Stimulated activated CD4-positive, alpha-beta T cell treated with anti-CD3 and anti-CD28 coated beads, Interleukin-15, amount 100 ng/mL, for 1 hour (primary cell): ENCODE measurements at places on chromosomes 2 and 18.

DNA sequence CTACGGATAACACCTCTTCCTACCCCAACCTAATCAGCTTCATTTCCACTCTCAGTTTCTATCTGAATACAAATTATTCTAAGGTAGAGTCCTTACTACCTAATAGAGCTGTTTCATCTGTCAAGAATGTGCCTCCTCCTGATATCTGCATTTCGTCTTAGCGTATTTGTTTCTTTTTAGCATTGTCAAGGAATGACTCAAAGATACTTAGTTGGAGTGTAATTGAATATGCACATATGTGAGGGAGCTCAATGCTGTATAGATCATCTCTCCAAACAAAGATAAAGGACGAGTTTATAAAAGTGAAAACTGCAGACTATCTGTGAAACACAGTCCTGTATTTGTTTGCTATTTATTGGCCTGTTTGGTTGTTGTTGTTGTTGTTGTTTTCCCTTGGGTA lies 2059.4 kb upstream of the CELF4 start:
- DNase-seq = no peak

- no peak for DNase-seq
Measured at GRCh38 chr18:72692086-72692485, 147.9 kb upstream of the CBLN2 start.

GRCh38 chr2:209791151-209791550 lies 19.5 kb downstream of the UNC80 start:
- no peak for DNase-seq

GRCh38 chr18:8742387-8743361 lies 37.3 kb downstream of the MTCL1 start:
- no peak for DNase-seq

DNA sequence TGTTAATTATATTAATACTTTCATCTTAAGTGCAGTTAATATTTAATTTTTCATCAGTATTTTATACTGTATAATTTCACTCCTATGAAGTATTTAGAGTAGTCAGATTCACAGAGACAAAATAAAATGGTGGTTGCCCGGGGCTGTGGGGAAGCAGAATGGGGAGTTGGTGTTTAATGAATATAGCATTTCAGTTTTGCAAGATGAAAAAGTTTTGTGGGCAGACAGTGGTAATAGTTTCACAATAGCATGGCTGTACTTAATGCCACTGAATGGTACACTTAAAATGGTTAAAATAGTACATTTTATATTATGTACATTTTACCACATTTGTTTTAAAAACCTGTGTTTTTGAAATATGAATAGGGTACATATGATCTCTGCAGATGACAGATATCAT lies 31.2 kb downstream of the CFAP221 start:
- DNase-seq = no peak

DNA sequence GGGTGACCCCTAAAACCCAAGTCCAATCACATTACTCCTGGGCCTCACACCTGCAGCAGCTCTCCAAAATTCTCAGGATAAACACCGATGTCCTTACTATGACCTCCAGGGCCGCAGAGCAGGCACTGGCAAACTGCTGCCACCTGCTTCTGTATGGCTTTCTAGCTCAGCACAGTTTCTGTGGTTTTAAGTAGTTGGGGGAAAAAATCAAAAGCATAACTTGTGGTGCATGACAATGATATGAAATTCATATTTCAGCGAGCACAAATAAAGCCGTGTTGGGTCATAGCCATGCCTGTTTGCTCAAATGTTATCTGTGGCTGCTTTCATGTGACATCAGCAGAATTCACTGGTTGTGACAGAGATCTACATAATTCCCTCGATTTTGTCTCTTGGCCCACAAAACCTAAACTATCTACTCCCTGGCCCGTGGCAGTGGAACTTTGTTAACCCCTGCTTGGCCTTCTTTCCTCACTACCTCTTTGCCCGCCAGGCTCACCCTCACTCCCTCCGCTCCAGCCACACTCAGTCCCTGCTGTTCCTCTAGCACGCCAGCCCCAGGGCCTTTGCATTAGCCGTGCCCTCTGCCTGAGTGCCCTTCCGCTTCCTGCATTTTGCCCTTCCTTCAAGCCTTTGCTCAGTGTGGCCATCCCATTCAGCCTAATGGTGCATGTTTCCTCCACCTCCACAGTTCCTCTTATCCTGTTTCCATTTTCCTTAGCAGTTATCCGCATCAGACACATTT lies 108.3 kb downstream of the AGAP1 start:
- no peak for DNase-seq

- no peak for DNase-seq
Measured at GRCh38 chr2:39513641-39514094, 76.6 kb upstream of the MAP4K3 start.

DNA sequence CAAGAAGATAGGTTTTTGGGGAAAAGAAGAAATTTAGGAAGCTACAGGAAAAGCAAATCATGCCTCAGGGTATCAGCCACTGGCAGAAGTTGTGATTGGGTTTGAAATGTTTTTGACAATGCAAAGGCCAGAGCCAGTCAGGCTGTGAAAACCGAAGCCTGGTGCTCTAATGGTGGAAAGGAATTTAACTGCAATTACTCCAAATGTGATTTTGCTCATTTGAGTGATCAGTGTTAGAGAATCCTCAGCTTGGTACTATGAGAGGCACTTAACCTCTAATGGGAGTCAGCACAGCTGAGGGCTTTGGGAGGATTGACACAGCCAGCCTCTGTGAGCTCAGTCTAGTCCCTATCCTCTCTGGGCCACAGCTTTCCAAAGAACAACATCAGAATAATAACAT lies 176.5 kb downstream of the LRRTM1 start:
- DNase-seq = no peak

GRCh38 chr2:84477886-84478285 lies 18.8 kb upstream of the SUCLG1 start:
- DNase-seq = no peak

- no peak for DNase-seq
Measured at GRCh38 chr18:77107292-77107691, 25.3 kb downstream of the MBP start.

- no peak for DNase-seq
Measured at GRCh38 chr18:57657542-57657941, 35.9 kb upstream of the NARS1 start.
